Right ventricle myocardium superior (tissue), 1 donor: ENCODE measurements at places on chromosomes 11 and 22. TPM values are rescaled to one million over a fixed set of nuclear protein-coding genes. Genes with fewer than 3 reads are reported as not detected.

The BSX gene
- total RNA-seq, result not detected

The FAM111B gene
- total RNA-seq, result 1.0 TPM

- DNase-seq, result no peak
These were observed 414.1 kb downstream of the BRD1 start for GRCh38 chr22:49413551-49413950.

The AASDHPPT gene
- total RNA-seq, result 38.2 TPM

The RFPL2 gene
- total RNA-seq, result not detected

GRCh38 chr11:3622521-3622920 lies 19.3 kb downstream of the ART5 start:
- DNase-seq, result no peak

The PHF21B gene
- 0.30 TPM for total RNA-seq

The OR2D2 gene
- not detected for total RNA-seq

GRCh38 chr11:76216536-76217325 lies 10.4 kb upstream of the WNT11 start:
- DNase-seq, result peak; percentile 43

DNA sequence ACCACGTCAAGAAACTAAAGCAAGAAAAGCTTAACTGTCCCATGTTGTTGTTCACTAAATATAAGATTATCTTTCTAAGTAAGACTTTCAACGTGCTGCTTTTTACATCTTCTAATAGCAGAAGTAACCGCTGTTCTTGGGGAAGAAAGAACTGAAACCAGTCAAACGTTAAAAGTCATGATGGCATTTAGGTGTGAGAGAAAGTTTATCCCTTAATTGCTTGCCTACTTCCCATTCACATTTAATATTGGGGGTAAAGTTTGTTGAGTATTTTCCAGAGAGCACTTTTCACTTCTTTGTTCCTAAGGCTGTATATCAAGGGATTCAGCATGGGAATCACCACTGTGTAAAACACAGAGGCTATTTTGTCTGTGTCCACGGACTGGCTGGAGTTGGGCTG lies 970 bp downstream of the OR5B21 start:
- DNase-seq, result no peak

DNA sequence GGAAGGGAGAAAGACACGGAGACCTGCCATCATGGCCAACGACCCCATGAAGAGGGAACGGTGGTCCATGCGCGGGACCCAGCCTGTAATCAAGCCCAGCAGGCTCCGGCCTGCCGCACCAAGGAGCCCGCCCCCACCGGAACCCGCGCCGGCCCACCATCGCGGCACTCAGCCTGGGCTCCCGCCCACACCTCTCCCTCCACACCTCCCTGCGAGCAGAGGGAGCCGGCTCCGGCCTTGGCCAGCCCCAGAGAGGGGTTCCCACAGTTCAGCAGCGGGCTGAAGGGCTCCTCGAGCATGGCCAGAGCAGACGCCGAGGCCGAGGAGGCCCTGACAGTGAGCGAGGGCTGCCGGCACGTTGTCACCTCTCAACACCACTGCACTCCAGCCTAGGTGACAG lies 1302.8 kb upstream of the CNTN5 start:
- DNase-seq, result no peak

The C11orf42 gene
- not detected for total RNA-seq

DNA sequence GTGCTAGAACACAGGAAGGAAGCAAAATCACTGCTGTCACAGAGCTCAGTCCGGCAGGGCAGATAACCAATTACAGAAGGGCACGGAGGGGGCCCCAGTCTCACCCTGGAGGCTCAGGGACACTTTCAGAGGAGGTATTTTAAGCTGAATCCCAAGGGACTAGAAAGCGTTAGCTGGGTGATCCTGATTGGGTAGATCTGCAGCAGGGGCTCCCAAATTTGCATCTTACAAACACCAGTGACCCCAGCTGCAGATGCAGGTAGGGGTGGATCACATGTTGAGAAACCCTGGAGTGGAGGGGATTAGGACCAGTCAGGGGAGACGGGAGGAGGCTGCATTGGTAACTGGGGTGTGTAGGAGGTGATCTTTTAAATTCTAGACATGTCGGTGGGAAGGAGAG lies 91.4 kb downstream of the CSNK2A3 start:
- DNase-seq, result no peak

GRCh38 chr11:129418039-129418438 lies 42.4 kb downstream of the BARX2 start:
- no peak for DNase-seq

DNA sequence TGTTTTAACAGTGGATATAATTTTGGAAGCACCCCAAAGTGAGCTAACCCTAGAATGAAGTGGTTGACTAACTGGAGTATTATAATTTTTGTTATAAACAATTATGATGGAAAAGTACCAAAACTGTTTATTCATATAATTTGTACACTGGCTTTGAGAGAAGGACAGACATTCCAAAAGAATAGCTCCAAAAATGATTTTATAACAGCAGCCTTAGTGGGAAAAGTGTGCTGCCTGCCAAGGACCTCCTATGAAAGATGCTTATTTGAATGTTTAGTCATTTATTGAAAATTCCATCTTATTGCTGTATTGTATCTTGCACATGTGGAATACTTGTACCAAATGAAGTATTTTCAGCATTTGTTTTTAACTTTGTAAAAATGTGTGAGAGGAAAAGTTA lies 169.8 kb downstream of the GUCY1A2 start:
- DNase-seq, result no peak

The LARGE2 gene
- total RNA-seq, result not detected

GRCh38 chr11:88431675-88432341 lies 94.3 kb upstream of the CTSC start:
- DNase-seq, result no peak
